ENCODE measurements at places on chromosomes 2 and 18.
A peak's percentile ranks its signal among the peaks of the same experiment; 100 is the strongest.

DNA sequence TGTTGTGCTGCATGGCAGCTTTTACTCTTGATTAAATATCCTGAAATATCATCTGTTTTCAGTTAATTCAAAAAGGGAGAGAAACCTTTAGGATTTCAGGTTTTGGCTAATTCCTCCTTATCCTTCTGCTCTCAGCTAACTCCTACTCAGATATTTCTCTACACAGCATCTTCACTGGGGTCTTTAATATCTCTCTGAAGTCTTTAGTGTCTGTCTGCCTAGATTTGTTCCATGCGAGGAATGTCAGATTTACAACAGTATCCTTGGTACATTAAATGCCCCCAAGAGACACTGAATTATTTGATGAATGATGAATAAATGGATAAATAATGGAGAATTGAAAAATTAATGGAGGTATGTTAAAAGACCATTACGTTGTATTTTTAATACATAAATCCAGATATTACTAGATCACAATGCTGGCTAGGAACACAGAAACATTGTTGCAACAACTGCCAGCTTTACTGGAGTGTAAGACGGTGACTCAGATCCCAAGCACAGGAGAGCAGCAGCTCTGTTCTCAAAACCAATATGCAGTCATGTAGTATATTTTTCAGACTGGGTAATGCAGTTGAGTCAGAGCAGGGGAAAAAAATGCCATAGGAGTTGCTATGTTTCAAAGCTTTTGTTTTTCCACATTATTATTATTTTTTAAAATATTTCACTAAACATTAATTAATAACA lies 388.0 kb upstream of the SYT4 start:
- no peak for DNase-seq

DNA sequence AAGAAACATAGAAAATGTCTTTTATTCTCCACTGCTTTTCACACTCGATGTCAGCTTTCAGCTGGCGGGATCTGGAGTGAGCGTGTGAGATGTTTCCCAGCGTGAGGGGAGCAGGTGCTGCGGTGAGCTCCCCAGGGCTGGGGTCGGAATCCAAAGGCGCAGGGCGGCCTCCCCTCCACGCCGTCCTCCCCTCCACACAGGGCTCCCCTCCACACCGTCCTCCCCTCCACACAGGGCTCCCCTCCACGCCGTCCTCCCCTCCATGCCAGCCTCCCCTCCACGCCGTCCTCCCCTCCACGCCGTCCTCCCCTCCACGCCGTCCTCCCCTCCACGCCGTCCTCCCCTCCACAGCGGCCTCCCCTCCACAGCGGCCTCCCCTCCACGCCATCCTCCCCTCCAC lies 26.9 kb upstream of the KCNG2 start:
- no peak for DNase-seq

DNA sequence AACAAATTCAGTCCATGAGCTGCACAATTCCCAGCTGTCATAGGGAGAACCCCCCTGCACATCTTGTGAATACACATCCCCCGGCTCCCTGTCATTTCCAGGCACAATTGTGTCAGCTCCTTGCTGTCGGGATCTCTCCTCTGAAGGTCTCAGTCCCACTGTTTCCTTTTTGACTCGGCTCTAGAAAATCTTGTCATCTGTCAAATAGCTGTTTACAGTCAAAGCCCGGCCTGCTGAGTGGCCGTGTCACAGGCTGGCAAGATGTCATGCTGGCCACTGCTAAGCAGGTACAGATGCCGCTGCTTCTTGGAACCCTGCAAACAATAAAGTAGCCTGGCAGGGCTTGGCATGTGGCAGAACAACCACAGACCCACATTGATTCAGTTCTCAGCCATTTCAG lies 61.7 kb downstream of the LYPD1 start:
- no peak for DNase-seq

DNA sequence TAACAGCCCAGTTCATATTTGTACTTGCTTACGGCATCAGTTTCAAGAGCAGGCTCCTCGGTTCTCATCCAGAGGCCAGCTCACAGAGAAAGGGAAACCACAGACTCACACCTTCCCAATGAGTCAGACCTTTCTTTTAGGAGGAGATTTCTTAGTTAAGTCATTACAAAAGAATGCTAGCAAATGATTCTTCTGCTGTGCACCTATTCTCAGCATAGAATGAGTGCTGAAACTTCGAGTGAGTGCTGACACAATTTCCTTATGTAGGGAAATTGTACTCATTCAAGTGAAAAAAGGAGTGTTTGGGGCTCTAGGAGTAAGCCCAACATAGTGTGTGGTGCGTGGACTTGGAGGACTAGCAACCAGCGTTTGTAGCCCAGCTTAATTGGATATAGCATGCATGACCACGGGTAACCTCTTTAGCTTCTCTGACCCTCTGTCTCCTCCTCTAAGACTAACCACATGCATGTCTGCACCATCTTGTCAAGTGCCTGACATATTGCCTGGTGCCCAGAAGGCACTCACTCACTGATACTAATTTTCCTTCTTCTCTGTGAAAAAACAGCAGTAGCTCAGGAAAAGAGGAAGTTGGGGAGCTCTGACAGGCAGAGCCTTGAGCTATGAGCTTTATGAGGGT lies 87.0 kb downstream of the ALPK2 start:
- DNase-seq, result peak; percentile 65

GRCh38 chr2:86468162-86469033 lies 27.2 kb downstream of the KDM3A start:
- peak; percentile 32 for DNase-seq

GRCh38 chr2:71530641-71531332 lies 77.4 kb downstream of the DYSF start:
- no peak for DNase-seq

Data from activated naive CD4-positive, alpha-beta T cell treated with Interleukin-2 at 50 U/mL for 16 hours (primary cell).